Activated T-cell treated with anti-CD3 and anti-CD28 coated beads, Interleukin-2, amount 50 U/mL, for 24 hours (primary cell): ENCODE measurements at places on chromosomes 1 and 21.

DNA sequence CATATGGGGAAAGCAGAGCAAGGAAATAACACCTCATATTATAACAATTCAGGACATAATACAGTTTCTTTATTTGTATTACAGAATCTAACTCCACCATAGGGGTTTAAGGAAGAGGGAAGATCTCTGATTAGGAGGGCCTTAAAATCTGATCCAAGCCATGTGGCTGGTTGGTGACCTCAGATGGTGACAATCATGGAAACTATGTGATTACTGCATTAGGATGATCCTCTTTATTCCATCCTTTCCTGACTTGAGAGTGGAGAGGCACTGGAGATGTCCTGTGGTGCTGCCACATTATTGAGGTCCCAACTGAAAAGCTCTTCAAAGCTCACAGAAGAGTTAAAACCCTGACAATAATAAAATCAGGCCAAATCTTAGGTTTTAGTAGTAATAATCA lies 168.1 kb upstream of the BEND5 start:
- no peak for DNase-seq

- no peak for DNase-seq
Measured at GRCh38 chr1:217554849-217555248, 76.0 kb downstream of the GPATCH2 start.

DNA sequence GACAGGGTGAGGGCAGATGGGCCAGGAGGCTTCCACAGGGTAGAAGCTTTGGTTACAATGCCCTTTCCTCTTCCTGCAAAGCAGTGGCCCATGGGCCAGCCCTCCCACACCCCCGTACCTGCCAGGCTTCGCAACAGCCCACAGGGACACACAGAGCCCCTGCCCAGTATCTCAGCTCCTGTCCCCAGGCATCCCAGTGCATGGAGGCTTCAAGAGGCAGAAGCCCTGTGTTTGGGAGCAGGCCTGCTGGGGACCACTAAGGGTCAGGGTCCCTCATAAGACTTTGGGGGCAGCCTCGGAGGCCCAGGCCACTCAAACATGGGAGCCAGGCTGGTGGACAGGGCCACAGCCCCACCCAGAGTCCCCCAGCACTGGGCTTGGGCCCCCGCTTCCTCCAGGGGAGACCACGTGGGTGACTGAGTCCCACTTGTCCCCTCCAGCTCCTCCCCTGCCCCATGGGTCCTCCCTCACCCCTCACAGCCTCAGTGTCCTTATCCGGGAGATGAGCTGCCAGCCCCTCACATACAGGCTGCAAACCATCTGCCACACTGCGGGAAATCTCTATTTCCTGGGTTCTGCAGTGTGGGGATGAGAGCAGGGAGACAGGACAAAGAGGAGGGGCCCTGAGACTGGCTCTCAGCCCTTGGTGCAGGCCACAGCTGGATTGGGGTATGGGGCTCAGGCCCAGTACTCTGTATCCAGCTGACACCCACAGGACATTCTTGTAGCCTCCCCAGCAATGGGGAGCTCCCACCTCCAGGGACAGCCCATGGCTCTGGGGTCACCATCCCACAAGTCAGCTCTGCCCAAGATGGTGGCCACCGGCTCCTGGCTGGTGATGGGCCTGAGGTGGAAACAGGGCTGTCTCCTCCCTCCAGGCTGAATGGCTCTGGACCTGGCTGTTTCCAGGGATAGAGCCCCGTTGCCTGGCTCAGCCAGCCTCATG lies 50.7 kb downstream of the WNT9A start:
- DNase-seq, result peak; percentile 26

- no peak for DNase-seq
Measured at GRCh38 chr1:214708321-214708955, 105.4 kb downstream of the CENPF start.

GRCh38 chr21:26433386-26433785 lies 139.7 kb downstream of the CYYR1 start:
- DNase-seq, result no peak

DNA sequence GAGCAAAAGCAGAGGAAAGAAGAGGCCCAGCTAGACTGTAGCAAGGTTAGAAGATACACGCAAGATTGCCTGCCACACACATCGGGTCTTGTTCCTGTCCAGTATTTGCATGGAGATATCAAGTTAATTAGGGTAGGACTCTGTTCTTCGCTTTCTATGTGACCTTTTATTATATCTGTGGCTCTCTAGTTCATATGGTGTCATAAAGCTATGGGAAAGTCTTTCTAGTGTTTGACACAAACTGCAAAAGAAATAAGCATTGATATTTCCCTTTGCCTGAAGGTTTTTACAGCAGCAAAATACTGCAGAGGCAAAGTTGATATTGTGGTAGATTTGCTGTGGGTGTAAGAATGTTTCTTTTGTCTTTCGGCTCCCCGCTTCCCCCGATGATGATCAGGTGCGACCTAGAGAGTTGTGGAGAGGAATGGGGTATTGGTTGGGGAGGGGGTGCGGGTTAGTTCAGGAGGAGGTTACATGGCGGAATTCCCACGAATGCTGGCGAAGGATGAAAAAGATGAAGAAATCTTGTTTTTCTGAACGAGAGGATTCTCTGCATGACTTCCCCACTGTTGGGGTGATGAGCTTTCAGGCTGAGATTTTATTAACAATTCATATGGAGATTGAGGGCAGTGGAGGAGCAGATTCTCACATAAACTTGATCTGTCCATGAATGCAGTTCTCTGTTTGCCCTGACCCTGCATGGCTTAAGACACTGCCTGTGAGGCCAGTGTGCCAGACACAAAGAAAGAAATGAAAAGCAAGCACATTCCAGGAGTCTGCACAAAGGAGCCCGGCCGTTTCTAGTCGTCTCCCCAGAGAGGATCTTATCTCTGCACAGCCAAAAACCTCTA lies 550.2 kb downstream of the USP25 start:
- DNase-seq, result no peak

DNA sequence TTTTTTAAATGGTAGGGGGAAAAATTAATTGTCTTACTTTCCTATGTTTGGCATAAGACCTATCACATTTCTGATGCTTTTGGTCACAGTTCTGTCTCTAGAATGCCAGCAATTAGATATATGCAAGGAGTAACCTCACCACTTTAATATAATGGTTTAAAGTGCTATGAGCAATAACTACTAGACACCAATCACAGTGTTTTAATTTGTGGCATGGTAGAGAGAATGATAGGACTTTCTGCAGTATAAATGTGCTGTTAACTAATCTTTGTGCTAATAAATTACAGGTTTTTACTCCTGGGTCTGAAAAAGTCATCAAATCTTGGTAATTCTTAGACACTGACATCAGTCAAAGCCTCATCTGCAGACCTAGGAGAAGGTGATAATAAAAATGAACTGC lies 2110.3 kb downstream of the NCAM2 start:
- DNase-seq, result no peak

- no peak for DNase-seq
Measured at GRCh38 chr1:155893389-155894142, 17.6 kb downstream of the RIT1 start.

DNA sequence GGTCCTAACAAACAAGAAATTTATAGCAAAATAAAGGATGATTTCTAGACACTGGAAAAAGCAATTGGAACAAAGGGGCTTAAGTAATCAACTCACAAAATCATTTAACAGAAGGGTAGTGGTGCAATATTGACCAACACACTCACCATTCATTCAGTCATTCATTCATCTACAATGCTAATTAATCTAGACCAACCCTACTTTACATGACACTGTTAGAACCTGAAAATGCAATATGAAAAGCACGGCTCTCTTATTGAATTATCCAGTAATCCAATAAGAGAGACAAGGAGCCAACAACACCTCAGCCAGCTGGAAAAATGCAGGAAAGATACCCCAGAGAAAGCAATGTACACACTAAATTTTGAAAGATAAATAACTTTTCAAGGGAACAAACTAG lies 310.8 kb upstream of the NR5A2 start:
- DNase-seq, result no peak

DNA sequence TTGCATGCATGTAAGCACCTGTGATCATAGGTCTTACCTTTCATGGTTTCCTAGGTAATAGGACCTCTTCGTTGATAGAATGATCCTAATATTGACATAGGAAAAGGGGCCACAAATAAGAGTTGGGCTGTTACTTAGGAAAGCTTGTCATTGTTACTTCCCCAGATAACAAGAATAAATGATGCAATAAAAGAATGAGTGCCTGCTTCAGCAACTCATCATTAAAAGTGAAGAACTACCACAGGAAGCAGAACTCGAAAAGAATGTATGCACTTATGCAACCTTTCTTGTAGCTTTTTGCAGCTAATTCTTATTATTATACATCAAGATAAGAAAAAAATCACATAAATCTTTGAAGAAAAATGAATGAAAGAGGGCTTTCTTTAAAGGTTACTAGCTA lies 548.6 kb downstream of the LTN1 start:
- DNase-seq, result no peak

- DNase-seq, result peak; percentile 52
Measured at GRCh38 chr1:41282679-41283317, 40.7 kb upstream of the SCMH1 start.

DNA sequence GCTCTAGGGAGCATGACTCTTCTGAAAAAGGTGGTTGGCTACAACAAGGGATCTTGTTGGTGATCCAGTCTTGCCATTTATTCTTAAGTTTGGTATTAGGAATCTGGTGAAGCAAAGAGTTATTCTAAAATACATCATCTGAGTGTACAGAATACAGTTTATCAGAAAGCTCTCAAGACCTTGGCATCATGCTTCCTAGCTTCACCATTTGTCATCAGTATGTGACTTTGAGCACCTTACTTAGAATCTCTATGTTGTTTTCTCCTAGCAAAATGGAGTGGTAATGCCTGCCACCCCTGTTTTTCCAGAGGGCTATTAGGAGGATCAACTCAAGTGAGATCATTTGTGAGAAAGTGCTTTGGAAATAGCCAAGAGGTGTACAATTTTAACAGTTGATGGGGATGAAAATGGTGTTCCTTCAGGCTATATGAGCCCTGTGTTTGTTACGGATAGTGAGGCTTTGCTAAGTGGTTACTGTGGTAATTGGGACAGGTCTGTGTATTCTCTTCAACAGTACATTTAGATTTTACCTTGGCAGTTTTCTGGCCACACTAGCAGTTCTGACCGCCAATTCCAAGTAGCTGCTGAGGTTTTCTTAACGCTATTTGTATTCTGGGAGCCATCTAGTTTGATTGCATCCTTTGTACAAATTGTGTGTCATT lies 120.5 kb downstream of the DISP1 start:
- DNase-seq, result no peak

GRCh38 chr1:83845437-83846071 lies 153.4 kb downstream of the TTLL7 start:
- no peak for DNase-seq

GRCh38 chr1:69290291-69290690 lies 277.4 kb upstream of the LRRC7 start:
- no peak for DNase-seq

GRCh38 chr21:35401476-35401875 lies 352.4 kb upstream of the RUNX1 start:
- no peak for DNase-seq

DNA sequence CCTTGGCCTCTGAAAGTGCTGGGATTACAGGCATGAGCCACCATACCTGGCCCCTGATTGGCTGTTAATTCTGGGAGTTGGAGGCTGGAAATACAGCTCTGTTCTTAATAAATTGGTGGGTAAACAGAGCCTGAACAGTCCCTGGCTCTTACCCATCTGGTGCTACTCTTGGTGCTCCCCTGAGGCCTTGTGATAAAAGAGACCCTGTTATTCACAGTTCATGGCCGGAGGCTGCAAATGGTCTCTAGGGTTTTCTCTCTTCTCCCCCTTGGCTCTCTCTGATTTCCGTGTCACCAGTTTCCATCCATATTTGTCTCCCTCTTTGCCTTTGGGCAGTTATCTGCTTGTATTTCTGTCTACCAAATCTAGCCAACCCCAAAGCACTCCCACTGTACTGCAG lies 17.2 kb downstream of the NFASC start:
- DNase-seq, result no peak

- DNase-seq, result no peak
Measured at GRCh38 chr1:245226203-245226499, 71.4 kb downstream of the KIF26B start.

GRCh38 chr1:28119556-28119955 lies 31.1 kb upstream of the EYA3 start:
- no peak for DNase-seq

- no peak for DNase-seq
Measured at GRCh38 chr1:19260211-19261138, 8.9 kb downstream of the MRTO4 start.

DNA sequence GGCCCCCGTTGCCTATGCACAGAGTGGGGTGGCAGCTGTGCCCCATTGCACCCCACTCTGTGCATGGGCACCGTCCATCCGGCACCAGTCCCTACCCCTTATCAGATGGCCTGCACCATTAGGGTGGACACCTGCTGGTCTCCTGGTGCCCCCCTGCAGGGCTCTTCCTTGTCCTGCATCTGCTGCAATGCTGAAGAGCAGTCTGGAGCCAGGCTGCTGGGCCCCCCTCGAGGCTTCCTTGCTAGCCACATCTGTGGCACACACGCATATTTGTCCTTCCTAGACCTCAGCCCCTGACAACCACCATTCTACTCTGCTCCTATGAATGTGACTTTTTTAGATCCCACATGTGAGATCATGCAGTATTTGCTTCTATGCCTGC lies 56.4 kb downstream of the COL18A1 start:
- DNase-seq, result no peak

GRCh38 chr1:182269097-182269496 lies 122.5 kb downstream of the GLUL start:
- no peak for DNase-seq

GRCh38 chr1:63621698-63622097 lies 28.5 kb downstream of the PGM1 start:
- no peak for DNase-seq

DNA sequence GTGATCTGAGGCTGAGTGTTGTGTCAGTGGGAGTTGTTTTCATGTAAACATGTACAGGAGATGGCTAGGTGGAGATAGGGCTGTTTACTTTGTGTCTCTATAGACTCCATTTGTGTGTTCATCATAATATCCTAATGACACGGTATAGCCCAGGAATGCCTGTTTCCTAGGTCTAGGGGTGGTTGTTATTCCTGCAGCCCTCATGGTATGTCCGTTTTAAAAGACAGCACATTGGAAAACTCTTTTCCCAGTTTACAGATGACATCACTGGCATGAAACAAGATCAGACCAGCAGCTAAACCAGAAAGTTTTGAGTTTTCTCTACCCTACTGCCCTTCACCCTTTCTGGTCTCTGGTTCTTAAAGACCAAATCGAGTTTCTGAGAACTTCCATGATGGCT lies 227.3 kb upstream of the TMEM51 start:
- no peak for DNase-seq

GRCh38 chr1:99551812-99552614 lies 93.9 kb upstream of the PALMD start:
- DNase-seq, result no peak

GRCh38 chr1:94793296-94793656 lies 26.9 kb upstream of the SLC44A3 start:
- DNase-seq, result no peak

- DNase-seq, result no peak
Measured at GRCh38 chr1:17995480-17995879, 112.1 kb upstream of the IGSF21 start.

- DNase-seq, result no peak
Measured at GRCh38 chr1:170598618-170599017, 65.3 kb upstream of the PRRX1 start.

GRCh38 chr1:156464335-156464734 lies 36.2 kb downstream of the MEF2D start:
- DNase-seq, result no peak
